ENCODE measurements at places on chromosomes 3 and 15.

DNA sequence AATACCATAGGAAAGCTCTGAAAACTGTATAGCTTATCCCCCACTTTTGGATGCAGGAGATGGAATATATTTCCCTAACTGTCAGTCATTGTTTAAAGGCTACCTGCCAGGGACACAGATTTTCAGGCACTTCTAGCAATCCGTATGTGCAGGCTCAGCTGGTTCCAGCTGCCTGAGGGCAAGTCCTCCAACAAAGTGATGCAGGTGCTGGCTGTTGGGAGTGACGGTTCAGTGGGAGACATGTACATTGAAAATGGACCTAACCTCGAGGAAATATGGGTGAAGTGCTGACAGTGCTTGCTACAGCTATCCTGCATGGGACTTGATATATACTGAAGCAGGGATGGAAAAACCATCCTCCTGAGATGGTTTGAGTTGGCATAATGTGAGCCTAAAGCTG lies 153.1 kb upstream of the GAP43 start:
- DNase-seq, result peak; percentile 2

GRCh38 chr3:108826309-108827187 lies 4.0 kb downstream of the TRAT1 start:
- DNase-seq, result peak; percentile 54

- no peak for DNase-seq
Observed at GRCh38 chr3:171417813-171418212, 42.4 kb downstream of the TNIK start.

DNA sequence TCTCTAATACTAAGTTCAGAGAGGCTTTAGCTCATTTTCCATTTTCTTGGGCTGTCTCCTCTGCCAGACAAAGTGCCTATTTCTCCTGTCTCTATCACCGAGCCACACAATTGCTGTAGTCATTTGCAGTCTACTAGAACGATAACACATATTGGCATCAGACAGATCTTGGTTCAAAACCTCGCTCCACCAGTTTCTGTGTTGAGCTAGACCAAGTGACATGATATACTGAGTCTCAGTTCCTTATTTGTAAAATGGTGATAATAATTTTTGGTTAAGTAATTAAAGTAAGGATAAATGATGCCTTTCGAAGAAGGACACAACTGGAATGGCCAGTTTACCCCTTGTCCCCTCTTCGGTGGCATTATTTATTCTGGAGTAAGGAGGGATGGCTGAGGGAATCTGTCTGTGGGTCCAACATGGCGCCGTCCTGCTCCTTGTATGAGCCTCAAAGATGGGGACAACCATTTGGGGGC lies 398 bp upstream of the RAB7A start:
- DNase-seq, result no peak

- no peak for DNase-seq
Observed at GRCh38 chr15:64865998-64866520, 24.3 kb downstream of the PLEKHO2 start.

- DNase-seq, result no peak
Observed at GRCh38 chr3:111882799-111883198, 23.7 kb downstream of the PHLDB2 start.

GRCh38 chr3:55891106-55891505 lies 404.0 kb upstream of the WNT5A start:
- no peak for DNase-seq

GRCh38 chr3:32481791-32482631 lies 20.6 kb downstream of the CMTM6 start:
- no peak for DNase-seq

- peak; percentile 23 for DNase-seq
Observed at GRCh38 chr15:78075490-78076230, 1.9 kb downstream of the TBC1D2B start.

DNA sequence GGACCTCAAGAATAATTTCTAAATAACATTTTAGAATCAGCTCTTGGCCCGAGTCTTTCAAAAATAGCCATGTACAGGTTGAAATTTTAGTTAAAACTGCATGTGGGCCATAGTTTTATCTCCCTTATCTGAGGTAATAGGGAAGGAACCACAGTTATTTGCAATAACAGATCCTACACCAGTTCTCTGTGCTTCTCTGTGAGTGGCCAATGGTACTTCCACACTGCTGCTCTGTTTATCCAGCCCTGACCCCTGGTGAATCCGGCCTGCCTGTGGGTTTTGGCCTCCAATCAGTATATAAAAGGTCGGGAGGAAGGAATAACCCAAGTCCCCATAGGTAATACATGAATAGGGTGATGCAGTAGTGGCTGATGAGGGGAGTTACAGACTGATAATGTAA lies 48.0 kb upstream of the TNIK start:
- DNase-seq, result no peak

DNA sequence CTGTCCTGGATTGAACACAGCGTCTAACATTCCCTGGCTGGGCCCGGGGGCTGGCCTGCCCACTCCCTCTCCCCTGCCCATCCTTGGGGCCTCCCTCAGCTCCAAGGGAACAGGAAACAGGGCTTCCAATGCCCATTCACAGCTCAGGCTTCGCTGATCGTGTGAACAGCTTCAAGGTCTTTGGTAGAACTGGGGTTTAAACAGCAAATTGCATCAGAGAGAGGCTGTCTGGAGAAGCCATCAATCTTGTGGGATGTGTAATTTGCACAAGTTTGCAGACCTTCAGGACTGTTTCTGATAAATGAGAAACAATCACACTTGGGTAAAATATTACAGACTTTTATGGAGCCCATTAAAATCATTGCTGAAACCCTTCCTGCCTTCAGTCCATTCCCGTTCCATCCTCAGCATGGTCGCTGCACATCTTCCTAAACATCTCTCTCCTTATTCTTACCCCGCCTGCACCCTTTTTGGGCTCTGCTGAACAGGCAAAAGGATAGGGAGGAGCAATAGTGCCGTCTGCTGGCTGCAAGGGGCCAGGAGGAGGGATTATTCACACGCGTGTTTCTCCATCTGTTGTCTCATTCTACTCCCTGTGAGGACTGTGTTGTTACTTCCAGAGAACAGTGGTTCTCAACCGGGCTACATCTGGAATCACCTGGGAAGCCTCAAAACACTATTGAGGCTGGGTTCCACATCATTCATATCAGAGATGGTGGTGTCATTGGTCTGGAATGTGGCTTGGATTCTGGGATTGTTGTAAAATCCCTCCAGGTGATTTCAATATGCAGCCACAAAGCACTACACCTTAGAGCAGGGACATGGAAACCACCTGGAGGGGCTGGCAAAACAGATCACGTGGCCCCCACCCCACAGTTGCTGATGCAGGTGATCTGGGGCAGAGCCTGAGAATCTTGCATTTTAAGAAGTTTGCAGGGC lies 116.3 kb downstream of the CLSTN2 start:
- DNase-seq, result no peak

DNA sequence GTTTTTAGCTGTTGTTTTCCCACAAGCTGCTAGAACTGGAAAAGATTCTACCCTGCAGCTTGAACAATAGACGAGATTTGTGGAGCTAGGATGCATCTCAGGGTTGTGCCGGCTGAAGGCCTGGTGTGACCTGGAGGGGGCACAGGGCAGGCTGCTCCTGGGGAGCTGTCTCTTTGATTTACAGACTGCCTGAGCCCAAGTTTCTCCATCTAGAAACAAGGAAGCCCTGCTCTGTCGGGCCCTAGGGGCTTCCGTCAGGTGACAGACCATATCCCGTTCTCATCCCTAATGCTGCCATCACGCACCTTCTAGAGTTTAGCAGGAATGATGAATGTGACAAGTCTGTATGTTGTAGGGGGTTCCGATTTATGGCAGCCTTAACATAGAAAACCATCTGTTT lies 7.9 kb upstream of the CPNE9 start:
- no peak for DNase-seq

- DNase-seq, result peak; percentile 68
Observed at GRCh38 chr3:42159706-42160472, 68.7 kb downstream of the TRAK1 start.

Measured in COR-L47 (cell line).